SIG-M5 (cell line): ENCODE measurements at places on chromosomes 3 and 15.

DNA sequence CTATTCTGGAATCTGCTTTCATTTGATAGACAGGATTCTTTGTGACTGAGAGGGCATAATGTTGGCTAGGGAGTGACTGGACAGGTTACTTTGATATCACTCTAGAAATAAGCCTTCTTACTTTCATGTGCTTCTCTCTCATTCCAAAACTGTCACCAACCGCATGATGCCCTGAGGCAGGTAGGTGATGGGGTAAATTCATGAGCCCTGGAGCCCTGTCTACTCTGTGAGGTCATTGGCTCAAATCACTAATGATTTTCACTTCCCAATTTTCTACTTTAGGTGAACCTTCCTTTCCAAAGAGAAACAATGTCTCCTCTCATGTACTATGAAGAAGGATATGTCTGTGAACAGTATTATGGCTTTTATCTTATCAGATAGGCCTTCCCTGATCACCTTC, 596.7 kb downstream of the TUSC7 start:
- no peak for DNase-seq

- no peak for DNase-seq
Measured at GRCh38 chr3:98573181-98573728, 20.2 kb downstream of the CPOX start.

GRCh38 chr3:64039332-64039731, 16.0 kb upstream of the PSMD6 start:
- DNase-seq: no peak

- no peak for DNase-seq
Measured at GRCh38 chr3:9028134-9028533, 64.9 kb upstream of the RAD18 start.

- DNase-seq: no peak
Measured at GRCh38 chr3:141261472-141262307, 30.1 kb downstream of the PXYLP1 start.

GRCh38 chr3:135929670-135930069, 35.9 kb upstream of the PPP2R3A start:
- no peak for DNase-seq

DNA sequence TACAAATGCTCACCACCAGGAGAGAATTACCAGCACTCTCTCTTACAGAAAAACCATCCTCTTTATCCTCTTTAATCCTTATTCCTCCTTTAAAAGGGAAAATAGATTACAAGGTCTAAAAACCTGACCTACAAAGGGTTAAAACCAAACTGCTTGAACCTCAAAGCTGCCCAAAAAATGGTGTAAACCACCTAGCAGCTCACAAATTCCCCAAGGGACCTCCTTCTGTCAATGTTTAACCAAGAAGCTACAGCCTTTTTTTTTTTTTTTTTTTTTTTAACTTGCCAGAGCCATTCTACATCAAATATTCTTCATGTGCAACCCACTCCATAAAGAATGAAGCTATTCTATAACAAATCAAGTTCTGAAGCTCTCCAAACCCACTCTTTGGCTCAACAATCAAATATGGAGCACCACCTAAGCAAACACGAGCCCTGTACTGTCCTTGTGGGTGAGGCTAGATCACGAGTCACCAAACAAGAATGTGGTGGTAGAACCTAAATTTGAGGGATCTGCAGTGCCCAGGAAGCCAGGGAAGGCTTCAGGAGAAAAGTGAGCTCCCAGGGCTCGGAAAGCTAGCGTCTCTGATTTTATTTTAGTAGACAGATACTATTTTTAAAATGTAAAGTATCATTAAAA, 20.1 kb downstream of the OSBPL10 start:
- DNase-seq: no peak

GRCh38 chr3:194306109-194306686, 44.9 kb downstream of the CPN2 start:
- no peak for DNase-seq

DNA sequence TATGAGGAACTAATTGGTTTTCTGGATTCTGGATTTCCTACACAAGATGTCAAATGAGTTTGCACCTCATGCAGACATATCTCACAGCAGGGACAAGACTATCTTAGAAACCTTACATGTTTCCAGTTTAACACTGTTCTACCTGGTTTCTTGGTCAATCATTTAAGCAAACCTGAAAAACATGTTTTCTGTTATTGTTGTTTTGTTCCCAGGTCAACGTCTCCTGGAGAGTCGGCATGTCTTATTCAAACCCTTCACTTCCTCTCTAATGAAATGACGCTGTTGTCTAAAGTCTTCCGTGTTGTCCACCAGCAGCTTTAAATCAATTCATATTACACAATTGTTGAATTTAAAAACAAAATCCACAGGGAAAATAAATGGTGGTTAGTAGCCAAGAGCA, 150.9 kb downstream of the CNTN3 start:
- no peak for DNase-seq

DNA sequence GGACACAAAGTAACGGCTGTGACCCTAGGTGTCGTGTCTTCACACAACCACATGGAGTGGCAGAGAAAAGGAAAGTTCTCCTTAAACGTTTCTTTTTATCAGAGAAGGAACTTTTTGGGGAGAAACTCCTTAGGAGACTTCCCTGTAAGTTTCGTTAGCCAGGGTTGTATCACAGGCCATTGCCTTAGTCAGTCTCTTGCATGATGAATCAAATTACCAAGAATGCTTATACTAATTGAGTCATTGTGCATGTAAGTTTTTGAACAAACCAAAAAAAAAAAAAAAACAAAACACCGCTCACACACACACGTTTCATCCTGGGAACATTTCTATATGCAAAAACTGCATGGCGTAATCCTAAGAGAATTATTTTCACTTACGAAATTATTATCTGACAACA, 150.4 kb upstream of the SATB1 start:
- DNase-seq: no peak

DNA sequence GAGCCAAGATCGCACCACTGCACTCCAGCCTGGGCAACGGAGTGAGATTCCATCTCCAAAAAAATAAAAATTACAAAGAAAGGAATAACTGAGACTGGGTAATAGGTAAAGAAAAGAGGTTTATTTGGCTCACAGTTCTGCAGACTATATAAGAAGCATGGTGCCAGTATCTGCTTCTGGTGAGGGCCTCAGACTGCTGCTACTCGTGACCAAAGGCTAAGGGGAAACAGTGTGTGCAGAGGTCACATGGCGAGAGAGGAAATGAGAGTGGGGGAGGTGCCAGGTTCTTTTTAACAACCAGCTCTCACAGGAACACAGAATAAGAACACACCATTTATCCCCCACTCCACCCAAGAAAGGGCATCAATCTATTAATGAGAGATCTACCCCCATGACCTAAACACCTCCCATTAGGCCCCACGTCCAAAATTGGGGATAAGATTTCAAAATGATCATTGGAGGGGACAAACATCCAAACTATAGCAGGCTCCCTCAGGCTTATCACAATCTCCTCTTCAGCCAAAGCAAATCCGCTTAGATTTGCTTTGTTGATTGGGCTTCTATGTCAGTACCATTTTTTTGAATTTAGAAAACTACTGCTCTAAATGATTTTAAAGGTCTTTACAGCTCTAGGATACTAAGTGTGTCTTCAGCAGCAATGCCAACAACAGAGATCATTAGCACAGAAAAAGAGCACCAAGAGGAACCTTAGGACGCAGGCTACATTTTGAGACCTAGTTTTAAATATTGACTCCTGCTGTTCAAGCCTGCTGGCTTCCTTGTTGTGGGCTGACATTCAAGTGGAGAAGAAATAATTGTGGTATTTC, 84.2 kb upstream of the TBL1XR1 start:
- DNase-seq: no peak

DNA sequence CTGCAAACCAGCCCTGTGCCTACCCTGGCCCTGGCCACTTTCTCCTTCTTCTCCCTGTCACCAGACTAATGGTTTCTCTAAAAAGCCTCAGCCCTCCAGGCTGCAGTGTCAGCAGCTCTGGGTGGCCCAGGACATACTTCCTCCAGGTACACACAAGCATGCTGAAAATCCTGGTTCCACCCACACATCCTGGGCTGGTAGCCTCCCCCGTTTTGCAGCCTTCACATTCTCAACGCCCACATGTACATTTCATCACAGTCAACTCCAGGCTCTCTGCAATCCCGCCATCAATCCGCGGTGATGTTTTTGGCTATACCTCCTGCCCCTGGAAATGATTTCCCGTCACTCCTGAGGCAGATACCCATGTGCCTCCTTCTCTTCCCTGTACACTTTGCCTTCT, 59.4 kb downstream of the MAGEF1 start:
- no peak for DNase-seq
